ENCODE measurements at places on chromosomes 5 and 9.

DNA sequence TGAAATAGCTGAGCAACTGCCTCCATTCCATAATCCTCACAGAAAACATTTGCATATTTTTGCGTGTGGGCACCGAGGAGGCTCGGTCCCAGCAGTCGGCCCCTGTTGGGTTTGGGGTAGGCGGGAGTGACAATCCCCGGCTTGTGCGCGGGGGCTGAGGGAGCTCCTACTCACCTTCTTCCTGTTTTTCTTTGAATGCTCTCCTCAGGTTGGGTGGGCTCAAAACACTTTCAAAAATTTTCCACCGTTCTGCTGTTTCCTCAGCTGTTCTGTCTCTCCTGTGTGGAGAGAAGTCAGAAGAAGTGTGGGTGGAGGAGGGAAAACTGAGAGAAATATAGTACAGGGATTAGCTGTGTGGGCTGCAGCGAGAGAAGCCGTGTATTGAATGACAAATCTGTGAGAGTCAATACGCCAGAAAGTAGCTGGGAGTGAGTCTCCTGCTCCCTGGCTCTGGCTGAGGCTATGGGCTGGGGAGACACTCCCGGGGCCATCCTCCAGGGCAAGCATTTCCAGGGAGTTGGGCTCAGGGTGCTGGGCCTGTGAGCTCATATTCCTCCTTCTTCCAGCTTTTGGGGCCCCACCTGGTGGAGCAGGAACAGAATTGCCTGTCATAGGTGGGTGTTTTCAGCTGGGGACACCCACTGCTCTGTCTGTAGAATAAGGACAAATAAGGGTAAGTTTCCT, 84.7 kb downstream of the CMYA5 start:
- DNase-seq = no peak

DNA sequence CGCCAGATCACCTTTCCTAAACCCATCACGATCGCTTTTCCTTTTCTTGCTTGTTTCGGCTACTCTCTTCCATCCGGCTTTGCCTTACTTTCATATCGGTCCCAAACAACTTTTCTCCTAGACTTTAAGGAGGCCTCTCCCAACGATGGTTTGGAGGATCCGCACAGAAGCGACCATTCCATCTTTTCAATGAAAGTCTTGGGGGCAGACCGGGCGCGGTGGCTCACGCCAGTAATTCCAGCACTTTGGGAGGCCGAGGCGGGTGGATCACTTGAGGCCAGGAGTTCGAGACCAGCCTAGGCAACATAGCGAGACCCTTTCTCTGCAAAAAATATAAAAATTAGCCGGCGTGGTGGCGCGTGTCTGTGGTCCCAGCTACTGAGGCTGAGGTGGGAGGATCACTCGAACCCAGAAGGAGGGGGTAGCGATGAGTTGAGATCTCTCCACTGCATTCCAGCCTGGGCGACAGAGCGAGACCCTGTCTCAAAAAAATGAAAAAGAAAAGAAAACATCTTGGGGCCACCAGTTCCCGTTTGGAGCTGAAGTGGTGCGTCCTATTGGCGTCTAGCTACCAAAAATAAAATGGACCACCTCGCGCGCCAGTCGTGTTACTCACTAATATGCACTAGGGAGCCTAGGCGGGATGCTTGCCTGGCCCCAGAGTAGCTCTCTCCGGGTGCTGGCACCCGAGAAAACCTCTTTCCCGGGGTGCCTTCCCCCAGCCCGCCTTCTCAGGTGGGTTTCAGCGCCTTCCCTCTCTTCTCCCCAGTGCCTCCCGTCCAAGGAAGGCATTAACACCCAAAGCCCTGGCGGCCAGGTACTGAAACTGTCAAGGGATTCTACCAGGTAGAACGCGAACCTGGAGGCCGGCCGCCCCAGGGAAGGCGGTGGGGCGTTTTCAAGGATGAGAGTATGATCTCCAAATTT, 800 bp upstream of the AP3B1 start:
- DNase-seq = peak; percentile 40

GRCh38 chr9:100466829-100467221, 6.1 kb upstream of the TMEFF1 start:
- no peak for DNase-seq

GRCh38 chr5:72179028-72179815, 71.9 kb downstream of the MAP1B start:
- DNase-seq = no peak

- DNase-seq = no peak
Measured at GRCh38 chr5:107542831-107543231, 127.9 kb downstream of the EFNA5 start.

DNA sequence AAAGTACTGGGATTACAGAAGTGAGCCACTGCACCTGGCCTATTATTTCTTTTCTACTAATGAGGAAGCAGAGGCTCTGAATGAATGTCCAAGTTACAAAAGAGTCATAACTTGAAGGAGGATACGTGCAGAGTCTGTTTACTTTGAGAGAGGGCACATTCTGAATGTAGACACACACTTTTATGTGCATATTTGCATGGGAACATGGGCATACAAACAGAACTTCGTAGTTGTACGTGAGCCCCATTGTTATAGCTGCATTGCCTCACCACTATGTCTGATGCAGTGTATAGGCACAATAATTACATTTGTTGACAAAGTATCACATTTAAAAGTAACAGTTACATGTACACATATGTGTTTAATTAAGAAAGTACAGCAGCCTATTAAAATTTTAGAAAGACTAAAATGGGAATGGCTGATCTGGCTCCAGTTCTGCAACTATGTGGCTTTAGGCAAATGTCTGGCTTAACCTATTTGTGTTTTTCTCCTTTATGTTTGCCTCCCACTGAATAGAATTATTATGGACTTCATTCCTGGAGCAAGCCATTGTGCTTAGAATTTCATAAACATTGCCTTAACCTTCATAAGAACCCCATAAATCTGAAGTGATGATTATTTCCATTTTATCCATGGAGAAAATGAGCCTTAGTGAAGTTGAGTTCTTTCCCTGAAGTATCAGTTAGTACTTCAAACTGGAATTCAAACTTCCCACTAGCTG, 3.0 kb upstream of the DPYSL3 start:
- no peak for DNase-seq

GRCh38 chr5:66967826-66968262, 228.8 kb downstream of the CD180 start:
- no peak for DNase-seq

DNA sequence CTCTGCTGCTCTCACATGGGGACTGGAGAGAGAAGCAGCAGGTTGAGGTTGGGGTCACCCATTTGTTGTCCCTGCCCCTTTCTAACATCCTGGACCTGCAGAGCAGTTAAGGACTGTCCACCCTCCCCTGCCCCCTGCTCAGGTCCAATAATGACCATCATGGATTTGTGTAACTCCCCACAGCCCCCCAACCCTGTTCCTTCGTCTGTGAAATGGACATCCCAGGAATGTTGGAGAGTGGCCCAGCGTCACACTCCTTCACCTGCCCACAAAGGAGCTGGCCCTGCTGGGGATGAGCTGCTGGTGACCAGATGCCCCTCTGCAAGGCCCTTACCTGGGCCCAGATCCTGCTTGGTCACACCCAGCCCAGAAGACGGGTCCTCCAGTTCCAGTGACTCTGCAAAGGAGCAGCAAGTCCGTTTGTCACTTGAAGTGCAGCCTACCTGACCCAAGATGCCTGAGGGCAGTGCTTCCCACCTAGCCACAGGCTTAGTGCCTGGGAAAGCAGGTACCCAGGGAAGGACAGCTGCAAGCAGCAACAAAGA, 10.4 kb downstream of the CD74 start:
- DNase-seq = peak; percentile 9

GRCh38 chr5:154610321-154611154, 132.5 kb upstream of the HAND1 start:
- no peak for DNase-seq

DNA sequence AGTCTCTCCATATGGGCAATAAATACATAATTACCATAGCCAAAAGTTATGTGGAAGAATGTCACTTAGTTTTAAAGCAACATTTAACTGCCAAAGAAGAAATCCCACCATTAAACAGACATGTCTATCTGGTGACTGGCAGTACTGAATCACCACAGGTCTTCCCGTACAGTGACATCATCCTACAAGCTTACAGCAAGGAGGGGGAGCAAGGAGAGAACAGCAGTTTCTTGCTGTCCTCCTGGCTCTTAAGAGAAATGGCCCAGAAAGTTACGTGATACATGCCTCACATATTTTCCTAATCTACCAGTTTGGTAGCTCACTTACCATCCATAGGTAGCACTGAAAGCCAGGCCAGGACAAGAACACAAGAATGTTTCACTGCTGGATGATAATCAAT, 671.0 kb downstream of the DMRTA1 start:
- DNase-seq = no peak

DNA sequence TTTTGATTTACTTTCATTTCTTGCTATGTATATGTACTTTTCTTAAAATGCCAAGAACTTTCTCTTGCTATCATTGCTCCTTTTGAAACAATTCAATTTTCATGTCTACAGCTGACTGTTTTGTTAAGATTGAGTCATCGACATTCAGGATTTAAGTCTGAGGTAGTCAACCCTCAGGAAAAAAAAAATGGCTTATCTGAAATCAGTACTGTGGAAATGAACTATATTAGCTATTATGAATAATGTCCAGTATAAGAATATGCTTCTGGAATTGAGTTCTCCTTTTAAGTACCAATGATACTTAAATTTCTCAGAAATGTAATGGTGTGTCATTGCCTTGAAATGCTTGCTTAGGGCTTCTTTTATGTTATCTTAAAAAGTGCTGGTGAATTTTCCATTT, 37.9 kb downstream of the TNFAIP8 start:
- no peak for DNase-seq

GRCh38 chr5:116645627-116646026, 71.0 kb upstream of the SEMA6A start:
- no peak for DNase-seq

DNA sequence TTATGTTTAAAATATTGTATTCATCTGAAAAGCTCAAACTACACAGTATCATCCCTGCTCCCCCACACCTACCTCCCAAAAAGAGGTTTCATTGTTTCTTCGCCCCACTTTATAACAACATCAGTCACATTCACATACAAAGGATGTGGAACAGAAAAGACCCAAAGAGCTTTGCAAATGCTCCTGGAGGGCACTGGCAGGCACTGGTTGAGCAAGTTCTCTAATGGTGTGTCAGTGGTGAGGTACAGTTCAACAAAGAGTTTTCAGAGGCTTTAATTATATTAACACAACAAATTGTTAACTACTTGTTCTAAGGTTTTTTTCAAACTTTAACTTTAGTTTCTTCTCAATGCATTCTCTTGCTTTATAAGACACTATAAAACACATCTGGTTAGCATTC, 54.1 kb upstream of the ECM2 start:
- no peak for DNase-seq

- no peak for DNase-seq
Measured at GRCh38 chr9:16045651-16046280, 492.9 kb downstream of the CCDC171 start.

DNA sequence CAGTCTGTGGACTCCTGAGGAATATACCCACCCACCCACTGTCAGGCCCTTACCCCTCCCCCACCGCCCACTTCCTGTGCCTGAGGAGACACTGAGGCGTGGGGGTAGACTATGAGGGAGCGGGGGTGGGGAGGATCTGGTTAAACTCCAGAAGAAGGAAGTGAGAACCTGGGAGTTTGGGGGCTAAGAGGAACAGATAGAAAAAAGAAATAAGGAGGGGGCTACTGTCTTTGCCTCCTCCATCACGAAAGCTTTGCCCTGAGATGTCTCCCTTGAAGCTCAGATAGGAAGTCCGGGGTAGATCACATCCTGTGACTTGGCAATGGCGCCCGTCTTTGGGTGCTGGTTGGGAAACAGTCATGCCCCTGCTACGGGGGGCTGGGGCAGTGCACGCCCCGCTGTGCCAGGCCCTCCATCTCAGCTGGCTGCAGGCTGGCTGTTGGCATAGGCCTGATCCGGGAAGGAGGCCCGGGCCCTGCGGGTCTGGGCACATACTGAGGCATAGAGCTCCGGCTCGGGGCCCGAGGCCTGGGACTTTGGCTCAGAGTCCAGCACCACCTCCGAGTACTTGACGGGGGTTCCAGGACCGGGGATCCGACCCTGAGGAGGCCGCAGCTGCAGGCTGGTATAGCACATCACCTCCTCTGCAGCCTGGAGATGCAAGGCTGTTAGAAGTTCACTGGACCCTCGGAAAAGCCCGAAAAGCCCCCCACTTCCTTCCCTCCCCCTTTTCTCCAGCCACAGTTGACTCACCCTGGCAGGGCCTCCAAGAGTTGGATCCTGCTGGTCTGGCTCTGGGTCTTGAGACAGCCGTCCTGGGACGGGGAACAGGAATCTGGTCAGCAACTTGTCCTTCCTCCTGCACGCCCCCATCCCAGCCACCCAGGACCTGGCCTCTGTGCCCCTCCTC, 1.0 kb downstream of the SIT1 start:
- no peak for DNase-seq

- DNase-seq = no peak
Measured at GRCh38 chr5:77621440-77621839, 17.1 kb downstream of the OTP start.

- no peak for DNase-seq
Measured at GRCh38 chr9:23663946-23664345, 162.1 kb downstream of the ELAVL2 start.

DNA sequence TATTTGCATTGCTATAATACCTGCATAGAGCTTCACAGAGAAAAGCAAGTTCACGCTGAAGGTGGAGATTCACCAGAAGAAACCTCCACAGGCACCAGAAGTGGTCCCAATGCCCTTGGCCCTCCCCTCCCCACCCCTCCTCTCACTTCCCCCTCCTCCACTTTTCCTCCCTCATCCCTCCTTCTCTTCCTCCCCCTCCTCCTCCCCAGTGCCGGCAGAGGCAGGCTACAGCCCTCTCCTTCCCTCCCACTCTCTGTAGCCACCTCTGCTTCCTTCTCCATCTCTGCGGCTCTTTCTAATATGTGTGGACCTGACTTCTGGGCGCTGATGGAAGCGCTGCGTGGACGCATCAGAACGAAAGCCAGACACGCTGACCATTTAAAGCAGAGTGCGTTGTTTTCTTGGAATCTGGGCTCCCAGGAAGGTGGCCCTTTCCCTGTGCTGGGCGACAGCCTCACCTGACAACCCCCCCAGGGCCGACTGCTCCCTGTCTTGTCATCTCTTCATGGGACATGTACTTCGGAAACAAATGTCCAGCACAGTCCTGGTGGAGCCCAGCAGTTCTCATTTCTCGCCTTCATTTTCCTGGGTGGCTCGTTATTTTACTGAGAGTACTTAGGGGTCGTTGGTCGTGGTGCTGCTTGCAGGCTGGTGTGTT, 29.5 kb downstream of the NDUFS6 start:
- DNase-seq = no peak

- no peak for DNase-seq
Measured at GRCh38 chr5:131081913-131082488, 83.1 kb downstream of the HINT1 start.

GRCh38 chr9:115747731-115748130, 405.9 kb upstream of the PAPPA start:
- DNase-seq = no peak

GRCh38 chr9:105425816-105426433, 21.9 kb upstream of the FSD1L start:
- no peak for DNase-seq

GRCh38 chr9:108001237-108001636, 511.7 kb upstream of the KLF4 start:
- DNase-seq = no peak

- DNase-seq = no peak
Measured at GRCh38 chr5:107389775-107390148, 281.0 kb downstream of the EFNA5 start.

- no peak for DNase-seq
Measured at GRCh38 chr5:169954786-169955185, 25.5 kb downstream of the INSYN2B start.

- DNase-seq = no peak
Measured at GRCh38 chr5:14142202-14142826, 828 bp upstream of the TRIO start.

GRCh38 chr5:39390945-39391344, 26.6 kb upstream of the C9 start:
- no peak for DNase-seq

Data from natural killer cell (primary cell).